PC-3 (cell line): ENCODE measurements at places on chromosomes 16 and 17.
A peak's percentile ranks its signal among the peaks of the same experiment; 100 is the strongest.

- peak; percentile 75 for DNase-seq
Observed at GRCh38 chr17:50634224-50634914, at the start of gene ABCC3. ABCC3 (plus strand) TSS chr17:50634881; CDS start chr17:50634937, 56 bp downstream.

DNA sequence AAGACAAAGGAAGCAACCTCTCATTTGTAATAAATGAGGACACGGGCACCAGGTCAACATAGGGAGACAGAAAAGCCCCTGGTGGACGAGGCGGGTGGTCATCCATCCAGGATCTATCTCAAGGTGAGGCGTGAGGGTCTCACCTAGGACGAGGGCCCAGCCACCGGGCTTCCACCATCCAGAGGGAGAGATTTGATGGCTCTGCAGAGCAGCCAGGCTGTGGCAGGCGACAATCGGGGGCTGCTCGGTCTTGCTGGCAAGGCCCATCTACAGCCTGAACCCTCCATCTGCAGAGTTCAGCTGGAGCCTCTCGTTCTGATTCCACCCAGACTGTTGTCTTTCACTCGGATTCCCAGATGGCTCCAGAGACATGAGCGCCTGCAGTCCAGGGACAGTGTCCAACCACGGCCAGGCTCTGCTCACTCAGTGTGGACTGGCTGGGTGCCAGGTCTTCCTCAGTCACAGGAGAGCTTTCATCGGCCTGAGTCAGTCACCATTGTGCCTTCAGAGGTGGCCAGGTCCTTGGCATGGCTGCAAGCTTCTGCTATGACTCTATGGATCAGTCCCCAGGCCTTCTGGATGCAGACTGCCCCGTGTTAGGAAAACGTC is 5.9 kb downstream of the LITAFD start:
- peak; percentile 52 for DNase-seq

DNA sequence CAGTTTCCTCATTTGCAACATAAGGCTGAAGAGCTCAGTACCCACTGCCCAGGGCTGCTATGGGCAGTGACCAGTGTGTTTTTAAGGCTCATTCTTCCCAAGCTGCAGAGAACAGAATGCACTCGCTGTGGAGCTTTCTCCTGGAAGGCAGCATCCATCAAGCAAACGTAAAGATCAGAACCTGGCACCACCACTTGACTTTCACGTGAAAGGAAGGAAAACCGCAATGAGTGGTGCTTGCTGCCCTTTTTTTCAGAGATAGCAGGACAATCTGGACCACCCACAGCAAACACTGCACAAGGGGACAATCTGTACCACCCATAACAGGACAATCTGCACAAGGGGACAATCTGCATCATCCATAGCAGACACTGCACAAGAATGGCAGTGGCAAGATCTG is 11.2 kb downstream of the CSNK1D start:
- DNase-seq = no peak

DNA sequence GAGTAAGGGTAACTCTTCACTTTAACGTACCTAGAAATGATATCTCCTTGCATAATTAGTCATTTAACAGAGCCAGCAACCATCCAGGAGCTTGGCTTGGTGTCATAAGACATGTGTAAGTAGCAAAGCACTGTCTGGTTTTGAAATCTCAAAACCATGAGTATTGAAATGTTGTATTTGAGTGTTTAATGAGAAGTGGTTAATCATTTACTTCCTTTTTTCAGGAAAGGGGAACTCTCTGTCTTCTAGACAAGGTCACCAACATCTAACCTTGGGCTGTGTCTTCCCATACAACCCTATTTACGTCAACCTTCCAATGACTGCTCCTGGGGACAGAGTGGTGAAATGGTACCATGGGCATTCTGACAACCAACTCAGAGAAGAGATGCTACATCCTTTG is 27.1 kb downstream of the PMP22 start:
- DNase-seq = no peak

DNA sequence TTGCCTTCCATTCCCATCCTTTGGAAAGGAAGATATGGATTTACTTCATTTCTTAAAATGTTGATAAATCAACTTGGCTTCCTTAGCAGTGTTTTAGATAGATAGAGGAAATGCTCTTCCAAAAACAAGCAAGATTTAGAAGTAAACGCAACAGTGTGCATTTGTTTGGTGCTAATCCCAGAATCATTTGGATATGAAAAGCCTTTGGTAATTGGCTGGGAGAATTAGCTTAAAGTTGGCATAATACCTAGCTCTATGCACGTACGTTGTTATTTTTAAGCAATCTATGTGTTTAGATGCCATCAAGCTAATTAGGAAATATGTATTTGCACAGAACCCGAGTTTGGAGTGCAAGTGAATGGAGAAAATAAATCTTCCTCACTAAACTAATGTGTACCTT is 415.3 kb downstream of the GRIN2A start:
- no peak for DNase-seq

DNA sequence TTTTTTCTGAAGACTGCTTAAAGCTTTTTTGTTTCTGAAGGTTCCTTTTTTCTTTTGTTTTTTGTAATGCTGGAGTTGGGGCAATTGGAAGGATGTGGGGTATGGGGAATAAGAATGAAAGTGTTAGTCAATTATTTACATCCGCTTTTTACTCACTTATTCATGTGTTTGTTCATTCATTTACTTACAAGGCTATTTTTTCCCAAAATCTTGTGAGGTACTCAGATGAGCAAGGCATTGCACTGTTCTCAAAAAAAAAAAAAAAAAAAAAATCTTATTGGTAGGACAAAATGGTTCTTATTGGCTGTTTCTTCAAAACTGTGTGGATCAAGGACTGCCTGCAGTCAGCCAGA is 55.7 kb downstream of the PLD6 start:
- DNase-seq = no peak

- no peak for DNase-seq
Observed at GRCh38 chr16:70723740-70724145, 37.9 kb upstream of the MTSS2 start.

- no peak for DNase-seq
Observed at GRCh38 chr16:67378642-67379041, 14.7 kb downstream of the TPPP3 start.

DNA sequence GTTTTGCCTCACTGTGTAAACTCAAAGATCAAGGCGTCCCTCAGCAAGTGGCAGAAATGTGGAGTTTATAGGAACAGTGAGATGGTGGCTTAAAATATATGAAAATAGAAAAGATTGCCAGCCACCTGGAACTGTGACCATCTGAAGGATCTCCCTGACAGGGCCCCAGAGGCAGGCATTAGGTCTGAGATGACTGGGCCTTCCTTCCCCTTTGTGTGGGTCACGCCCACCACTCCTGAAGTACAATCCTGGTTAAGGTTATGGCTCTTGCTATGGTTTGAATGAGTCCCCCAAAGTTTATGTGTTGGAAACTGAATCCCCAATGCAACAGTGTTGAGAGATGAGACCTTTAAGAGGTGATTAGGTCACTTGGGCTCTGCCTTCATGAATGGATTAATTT is 6.4 kb downstream of the ST6GALNAC2 start:
- no peak for DNase-seq

DNA sequence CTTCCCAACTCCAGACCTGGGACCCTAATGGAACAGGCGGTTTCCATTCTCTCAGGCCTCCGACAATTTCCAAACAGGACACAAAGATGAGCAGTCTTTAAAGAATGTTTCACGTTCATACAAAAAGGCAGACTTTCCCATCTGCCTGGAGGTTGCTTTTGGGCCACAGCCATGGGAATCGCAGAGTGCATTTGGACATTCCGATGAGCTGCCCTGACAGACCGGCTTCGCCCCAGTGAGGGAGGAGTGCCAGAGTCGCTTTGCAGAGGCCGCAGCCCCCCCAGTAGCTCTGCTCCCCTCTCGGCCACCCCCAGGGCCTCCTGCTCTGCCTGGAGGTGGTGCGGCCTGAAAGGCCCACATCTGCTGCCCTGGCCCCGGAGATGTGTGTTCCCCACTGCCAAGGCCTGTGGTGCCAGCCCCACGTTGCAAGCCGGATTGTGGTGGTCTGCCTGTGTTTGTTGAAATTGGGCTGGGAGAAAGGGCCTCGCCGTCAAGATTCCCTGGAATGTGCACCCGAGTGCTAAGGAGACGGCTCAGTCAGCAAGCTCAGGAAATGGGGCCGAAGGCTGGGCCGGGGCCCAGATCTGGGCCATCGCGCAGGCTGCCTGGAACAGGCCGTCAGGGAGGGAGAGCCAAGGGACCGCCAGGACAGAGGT is 89.8 kb downstream of the C16orf95 start:
- no peak for DNase-seq
